ENCODE measurements at places on chromosomes 3 and 15.

GRCh38 chr3:139745831-139746230, 68.1 kb upstream of the NMNAT3 start:
- DNase-seq = no peak

- no peak for DNase-seq
Observed at GRCh38 chr3:149415484-149415883, 38.0 kb upstream of the TM4SF1 start.

DNA sequence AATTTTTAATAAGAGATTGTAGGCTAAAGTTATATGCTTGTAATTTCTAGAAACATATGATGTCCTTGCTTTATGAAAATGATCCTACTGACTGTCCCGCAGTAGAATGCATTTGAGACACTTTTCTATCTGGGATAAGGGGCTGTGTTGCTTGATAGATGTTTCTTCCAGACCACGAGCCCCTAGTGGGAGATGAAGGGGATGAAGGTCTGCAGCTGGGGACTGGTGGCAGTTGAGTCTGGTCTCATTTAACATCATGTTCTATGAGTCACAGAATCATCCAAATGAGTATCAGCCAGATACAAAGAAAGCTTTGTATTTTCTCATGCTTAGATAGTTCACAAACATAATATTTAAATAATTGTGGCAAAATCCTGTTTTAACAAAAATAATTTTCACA, 84.3 kb upstream of the PRTG start:
- DNase-seq = no peak

DNA sequence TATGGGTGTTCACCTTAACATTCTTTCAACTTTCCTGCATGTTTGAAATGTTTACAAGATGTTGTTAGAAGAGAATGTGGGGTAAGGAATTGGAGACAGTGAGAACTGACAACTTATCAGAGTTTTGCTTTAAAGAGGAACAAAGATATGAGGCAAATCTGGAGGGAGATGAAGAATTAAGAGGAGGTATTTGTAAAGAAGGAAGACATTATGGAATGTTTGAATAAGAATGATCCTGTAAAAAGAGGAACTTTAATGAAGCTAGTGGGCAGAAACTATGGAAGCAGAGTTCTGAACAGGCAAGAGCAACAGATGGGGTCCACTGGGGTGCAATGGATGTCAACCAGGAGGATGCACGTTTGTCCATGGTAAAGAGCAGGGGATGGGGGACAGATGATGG, 27.7 kb downstream of the PLD1 start:
- no peak for DNase-seq

- DNase-seq = no peak
Observed at GRCh38 chr3:13504161-13504831, 24.2 kb downstream of the HDAC11 start.
